ENCODE measurements at places on chromosomes 2 and 18.
A peak's percentile ranks its signal among the peaks of the same experiment; 100 is the strongest.

GRCh38 chr2:127016329-127016728, 90.6 kb downstream of the BIN1 start:
- no peak for DNase-seq

- no peak for DNase-seq
These were observed 16.8 kb upstream of the CRIM1 start for GRCh38 chr2:36338827-36339145.

DNA sequence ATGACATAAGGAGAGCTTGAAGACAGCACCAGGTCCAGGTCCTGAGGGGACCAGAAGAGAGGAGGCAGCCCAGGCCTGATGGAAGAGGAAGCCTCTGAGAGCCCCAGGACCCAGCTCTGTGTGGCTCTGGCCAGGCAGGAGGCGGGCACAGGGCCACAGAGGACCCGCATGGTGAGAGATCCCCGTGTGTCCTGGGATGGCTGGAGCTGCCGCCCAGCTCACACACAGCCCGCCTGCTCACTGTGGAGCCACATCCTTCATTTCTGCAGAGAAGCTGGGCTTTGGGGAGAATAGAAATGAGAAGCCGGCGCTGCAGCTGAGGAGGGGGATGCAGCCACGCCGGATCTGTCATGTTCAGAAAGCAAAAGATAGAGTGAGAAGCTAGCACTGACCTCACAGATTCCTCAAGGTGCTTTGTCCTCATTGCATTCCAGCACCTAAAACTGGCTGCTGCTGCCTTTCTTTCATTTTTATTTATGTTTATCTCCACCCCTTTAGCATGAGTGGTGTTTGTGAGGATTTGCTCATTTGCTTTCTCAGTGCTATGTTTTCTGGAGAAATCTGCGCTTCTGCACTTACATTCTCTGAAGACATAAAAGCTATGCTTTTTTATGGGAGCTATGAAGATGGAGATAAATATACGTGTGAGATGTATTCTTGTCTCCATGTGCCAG, 307.6 kb upstream of the MYT1L start:
- DNase-seq, result no peak

- DNase-seq, result no peak
These were observed 28.0 kb upstream of the KCMF1 start for GRCh38 chr2:84942964-84943421.

DNA sequence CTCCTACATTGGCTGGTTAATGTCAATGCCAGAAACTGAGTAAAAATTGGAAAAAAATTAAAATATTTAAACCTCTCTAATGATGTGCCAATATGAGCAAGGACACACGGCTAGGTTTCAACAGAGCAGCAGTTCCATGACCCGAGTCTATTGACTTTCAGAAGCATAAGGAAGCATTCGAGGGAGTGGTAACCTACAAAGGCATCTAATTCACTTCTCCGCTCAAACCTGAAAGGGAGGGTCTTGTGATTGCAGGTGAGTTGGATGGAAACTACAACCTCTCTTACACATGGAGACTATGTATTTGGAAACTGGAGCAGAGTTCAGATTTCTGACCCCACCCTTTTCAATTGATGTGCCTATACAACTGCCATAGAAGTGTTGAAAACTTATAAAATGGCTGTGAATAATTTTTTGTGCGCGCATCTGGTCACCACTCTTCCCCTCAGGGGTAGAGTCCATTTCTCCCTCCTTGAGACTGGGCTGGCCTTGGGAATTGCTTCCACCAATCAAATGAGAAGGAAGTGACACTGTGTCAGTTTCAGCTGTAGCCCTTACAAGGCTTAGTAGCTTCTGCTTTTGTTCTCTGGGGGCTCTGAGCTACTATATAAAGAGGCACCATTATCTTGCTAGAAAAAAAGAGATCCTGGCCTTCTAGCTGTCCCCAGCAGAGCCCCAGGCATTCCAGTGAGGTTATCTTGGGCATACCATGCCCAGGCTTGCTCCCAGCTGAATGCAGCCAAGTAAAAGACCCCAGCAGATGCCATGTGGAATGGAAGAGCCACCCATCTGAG, 278.0 kb downstream of the EPHA4 start:
- no peak for DNase-seq

- DNase-seq, result peak; percentile 80
These were observed 7.9 kb downstream of the ARL4C start for GRCh38 chr2:234488913-234489451.
